ENCODE measurements at places on chromosomes 6 and 20.

- no peak for DNase-seq
Observed at GRCh38 chr6:30913721-30914075, 340 bp upstream of the VARS2 start.

- no peak for DNase-seq
Observed at GRCh38 chr6:168513766-168514165, 72.8 kb downstream of the SMOC2 start.

GRCh38 chr6:48101290-48101689 lies 9.7 kb downstream of the PTCHD4 start:
- peak; percentile 44 for DNase-seq

GRCh38 chr6:47787620-47788497 lies 6.0 kb downstream of the OPN5 start:
- DNase-seq: peak; percentile 99

DNA sequence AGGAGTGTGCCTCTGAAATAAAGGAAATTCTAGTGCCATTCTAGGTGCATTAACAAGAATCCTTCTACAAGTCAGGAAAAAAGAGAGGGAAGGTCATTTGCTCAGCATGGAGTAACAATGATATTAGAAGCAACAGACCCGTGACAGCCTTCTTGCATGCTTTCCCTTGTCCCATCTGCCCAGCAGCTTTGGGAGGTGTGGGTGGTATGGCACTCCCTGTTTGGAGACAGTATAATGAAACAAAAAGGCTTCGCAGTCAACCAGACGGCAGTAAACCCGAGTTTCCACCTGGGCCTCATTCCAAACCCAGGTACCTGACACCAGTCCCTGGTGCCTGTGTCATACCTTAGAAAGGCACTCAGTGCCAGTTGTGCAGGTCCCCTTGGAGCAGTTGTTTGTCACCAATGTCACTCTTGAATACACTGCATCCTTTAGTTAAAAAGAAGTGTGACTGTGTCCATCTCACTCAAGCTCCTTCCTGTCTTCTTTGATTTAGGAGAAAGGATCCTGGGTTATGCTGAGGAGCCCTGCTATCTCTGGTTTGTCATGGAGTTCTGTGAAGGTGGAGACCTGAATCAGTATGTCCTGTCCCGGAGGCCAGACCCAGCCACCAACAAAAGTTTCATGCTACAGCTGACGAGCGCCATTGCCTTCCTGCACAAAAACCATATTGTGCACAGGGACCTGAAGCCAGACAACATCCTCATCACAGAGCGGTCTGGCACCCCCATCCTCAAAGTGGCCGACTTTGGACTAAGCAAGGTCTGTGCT lies 14.7 kb downstream of the STK35 start:
- DNase-seq: no peak

GRCh38 chr20:36218380-36219064 lies 17.8 kb upstream of the AAR2 start:
- no peak for DNase-seq

DNA sequence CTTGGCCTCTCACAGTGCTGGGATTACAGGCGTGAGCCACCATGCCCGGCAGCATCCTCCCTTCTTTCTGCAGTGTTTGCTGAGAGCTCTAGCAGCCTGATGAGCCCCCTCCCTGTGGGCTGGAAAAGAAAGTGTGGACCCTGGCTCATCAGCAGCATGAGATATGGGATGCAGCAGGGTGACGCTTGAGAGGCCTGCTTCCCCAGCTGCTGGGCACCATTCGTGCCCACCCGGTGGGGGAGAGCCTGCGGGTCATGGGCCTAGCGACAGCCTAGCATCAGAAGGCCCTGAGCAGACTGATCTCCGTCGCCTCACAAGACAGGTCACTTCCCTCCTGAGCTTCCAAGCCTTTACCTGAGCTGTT lies 16.0 kb upstream of the CCDC167 start:
- DNase-seq: no peak

GRCh38 chr6:15330174-15330944 lies 84.5 kb downstream of the JARID2 start:
- no peak for DNase-seq

DNA sequence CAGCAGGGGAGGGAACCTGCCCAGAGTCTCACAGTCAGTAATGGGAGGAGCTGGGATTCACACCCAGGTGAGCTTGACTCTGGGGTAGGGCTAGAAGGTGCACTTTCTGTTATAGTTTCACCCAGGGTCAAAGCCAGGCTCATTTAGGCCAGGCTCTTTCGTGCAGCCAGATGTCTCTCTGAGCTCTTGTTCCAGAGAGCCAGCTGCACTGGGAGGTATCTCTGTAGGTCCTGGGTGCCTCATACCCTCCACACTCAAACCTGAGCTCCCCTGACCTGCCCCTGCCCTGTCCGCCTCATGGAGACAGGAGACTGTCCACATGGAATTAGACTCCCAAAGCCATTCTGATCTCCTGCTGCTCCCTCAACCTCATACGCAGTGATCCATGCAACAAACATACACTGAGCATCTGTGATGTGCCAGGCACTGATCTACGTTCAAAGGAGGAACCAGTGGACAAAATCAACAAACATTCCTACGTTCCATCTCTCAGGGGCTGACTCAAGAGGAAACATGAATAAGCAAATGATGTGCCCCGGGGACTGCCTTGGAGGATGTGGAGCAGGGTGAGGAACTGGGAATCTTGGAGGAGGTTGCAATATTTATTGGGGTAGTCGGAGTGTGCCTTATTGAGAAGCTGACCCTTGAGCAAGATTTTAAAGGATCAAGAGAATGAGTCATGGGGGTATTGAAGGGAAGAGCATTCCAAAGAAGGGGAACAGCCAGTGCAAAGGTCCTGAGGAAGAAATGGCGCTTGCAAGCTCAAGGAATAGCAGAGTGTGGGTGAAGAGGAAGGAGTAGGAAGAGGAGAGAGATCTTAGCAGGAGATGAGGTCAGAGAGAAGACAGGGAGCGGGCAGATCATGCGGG lies 71.3 kb upstream of the TOX2 start:
- DNase-seq: peak; percentile 72

GRCh38 chr6:26044140-26045064 lies 42.8 kb upstream of the HFE start:
- DNase-seq: peak; percentile 35

GRCh38 chr6:34237722-34238584 lies 1.3 kb downstream of the HMGA1 start:
- DNase-seq: no peak

DNA sequence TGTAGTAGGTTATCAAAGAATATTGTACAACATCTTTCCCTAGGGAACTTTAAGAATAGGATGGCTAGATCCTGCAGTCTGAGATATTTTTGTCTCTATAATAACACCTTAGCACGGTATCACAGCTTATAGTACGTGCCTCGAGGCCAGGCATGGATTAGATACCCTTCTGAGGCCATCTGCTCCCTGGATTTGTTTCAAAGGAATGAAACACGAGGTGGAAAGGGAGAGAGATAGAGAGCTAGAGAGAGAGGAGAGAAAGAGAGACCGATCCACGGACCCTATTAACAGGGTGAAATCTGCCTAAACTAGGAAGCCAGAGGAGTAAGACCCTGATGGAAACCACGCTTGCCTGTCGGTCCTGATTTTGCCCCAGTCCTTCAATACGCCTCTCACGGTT lies 92.5 kb downstream of the CD83 start:
- DNase-seq: no peak

- DNase-seq: no peak
Observed at GRCh38 chr20:699811-700338, 24.3 kb upstream of the SCRT2 start.

DNA sequence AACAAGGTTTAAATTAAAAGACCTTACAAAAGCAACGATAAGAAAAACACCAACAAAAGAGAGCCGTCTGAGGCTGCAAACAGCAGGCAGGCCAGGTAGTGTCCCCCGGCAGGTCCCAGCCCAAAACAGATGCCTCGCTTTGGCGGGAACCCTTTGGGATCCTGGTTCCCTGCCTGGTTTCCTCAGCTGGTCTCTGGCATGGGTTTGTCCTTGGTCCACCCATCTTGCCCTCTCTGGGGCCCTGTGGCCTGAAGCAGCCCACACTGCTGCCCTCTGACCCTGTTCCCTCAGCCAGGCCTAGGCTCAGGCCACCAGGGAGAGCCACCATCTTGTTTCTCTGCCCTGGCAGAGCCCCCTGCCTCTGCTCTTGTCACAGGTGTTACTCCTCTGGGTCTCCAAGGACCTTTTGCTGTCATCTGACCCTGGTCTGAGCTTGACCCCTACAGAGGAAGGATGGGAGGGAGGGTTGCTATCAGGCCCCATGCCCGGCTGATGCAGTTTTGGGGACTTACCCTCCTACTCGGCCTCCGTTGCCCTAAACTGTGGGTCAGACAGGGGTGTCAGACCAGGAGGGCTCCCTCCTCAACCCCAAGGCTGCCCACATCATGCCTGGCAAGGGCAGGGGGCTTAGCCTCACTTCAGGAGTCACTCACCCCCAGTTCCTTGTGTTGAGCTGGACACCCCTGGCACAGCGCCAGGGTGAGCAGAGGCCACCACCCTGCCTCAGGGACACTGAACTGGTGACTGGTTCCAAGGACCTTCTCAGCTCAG lies 30.6 kb upstream of the GRM4 start:
- no peak for DNase-seq

GRCh38 chr6:113458368-113459010 lies 398.7 kb upstream of the MARCKS start:
- DNase-seq: no peak

DNA sequence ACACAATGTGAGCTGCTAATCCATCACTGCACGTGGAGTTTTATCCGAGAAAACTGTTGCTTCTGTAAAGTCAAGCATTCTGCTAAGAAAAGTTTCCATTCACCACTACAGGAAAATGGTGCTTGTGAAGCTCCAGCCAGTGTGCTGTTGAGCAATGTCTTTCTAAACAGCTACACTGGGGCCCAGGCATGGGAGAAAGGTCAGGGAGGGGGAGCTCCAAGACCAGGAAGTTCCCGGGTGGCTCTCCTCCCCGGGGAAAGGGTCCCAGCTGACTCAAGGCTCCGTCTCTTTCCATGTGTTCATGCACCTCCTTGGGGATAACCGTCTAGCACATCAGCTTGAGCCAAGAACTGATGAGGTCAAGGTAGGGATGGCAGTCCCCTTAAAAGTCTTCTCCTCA lies 20.5 kb downstream of the RPP40 start:
- no peak for DNase-seq

DNA sequence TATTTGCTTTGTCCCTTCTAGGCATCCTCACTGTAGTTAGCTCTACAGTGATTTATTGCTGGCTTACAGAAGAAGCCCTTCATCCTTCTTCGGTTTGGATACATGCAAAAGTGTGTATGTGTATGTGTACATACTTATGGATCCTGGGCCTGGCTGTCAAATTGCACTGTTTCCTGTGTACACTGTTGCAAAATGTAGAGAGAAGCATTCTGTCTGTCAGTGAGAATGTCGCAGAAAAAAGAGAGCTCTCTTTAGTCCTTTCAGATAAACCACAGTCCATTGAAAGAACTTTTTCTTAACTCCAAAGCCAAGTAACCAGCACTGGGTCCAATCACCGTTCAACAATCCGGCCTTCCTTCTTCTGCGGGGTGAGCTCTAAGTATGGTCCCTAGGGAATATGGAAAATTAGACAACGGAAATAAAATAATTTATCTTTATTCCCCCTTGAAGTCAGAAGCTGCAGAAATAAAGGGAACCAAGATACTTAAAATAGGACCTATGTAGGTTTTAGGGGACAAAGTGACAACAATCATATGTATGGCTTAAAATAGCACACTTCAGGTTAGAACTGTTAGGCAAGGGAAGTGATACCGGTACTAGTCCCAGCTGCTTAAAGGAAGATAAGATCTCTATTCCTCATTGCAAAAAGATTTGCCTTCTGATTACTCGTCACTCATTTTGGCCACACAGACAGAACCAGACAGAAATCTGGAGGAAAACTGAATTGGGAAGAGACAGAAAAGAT lies 107.0 kb downstream of the CD83 start:
- no peak for DNase-seq

DNA sequence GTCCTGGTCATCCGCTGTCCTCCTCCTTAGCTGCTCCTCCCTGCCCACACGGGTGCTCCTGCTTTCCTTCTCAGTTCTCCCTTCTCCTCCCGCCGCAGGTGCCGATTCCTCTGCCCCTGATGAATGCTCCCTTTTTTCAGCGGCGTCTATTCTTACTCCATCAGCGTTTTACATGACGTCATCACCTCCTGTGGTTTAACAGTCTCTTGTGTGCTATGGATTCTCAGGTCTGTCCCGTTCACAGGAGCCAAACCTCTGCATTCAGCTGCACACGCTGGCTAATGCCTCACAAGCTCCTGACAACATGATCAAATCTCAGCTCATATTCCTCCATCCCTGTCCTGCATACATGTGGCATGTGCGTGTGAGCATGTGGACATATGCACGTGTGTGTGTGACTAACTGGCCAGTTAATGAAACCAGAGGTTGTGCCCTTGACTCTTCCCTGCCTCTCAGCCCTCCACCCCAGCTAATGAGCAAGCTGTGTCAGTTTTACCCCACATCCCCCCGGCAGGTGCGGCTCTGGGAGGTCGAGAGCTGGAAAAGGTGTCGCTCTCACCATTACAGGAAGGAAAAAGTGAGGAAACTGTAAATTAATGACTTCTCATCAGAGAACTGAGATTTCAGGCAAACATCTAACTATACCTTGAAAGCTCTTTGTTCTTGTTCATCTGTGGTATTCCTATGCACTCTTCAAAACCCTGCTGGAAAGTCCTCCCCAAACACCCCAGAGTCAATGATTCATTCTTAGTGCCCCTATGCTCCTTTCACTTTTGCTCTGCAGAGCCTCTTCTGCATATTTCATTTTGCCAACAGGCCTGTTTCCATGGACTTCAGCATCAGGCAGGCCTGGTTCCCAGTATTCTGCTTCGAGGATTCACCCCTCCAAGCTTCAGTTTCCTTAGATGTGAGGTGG lies 163.1 kb downstream of the TTLL2 start:
- no peak for DNase-seq

- DNase-seq: no peak
Observed at GRCh38 chr6:63352544-63353285, 32.9 kb upstream of the LGSN start.

- DNase-seq: no peak
Observed at GRCh38 chr6:89977808-89978748, 83.8 kb downstream of the GJA10 start.

GRCh38 chr6:27242589-27243265 lies 4.8 kb upstream of the PRSS16 start:
- DNase-seq: no peak

DNA sequence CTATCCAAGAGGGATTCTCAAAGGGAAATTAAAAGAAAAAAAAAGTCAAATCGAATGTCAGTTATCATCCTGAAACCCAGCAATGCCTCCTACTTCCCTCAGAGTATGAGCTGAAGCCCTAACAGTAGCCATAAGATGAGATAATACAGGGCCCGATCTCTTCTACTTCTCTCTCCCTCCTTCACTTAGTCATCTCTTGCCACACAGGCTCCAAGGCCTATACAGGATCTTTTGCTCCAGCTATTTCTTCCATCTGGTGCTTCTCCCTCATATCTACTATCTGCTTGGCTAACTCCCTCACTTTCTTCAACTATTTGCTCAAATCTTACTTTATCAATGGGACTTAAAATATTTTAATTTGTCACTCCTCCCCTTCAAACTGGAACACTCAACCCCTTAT lies 215.3 kb downstream of the RNGTT start:
- DNase-seq: no peak

DNA sequence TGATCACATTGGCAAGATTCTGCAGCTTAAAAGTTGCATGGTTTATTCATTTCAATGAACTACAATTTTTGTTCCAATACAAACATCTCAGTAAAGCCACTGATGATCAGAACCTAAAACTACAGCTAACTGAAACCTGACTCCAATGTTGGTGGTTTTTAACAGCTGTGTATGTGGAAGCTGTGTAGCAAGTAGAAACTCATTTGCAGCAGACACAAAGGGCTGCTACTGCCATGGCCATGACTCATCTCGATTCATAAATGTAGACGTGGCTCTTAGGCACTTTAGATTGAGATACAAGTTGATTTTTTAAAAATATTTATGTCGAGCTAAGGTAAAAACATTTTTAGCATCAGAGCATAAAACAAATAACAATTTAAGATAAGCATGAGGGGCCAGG lies 19.5 kb upstream of the MAP3K4 start:
- DNase-seq: peak; percentile 93

Measured in foreskin keratinocyte (primary cell).